ENCODE measurements at places on chromosomes 3 and 15. TPM values are rescaled to one million over a fixed set of nuclear protein-coding genes. Genes with fewer than 3 reads are reported as not detected.

The GNAT1 gene
- not detected for total RNA-seq

The SAMD7 gene
- total RNA-seq = not detected

The GPR62 gene
- total RNA-seq = 0.33 TPM

The LRRC49 gene
- total RNA-seq = 8.3 TPM

The COLQ gene
- 0.61 TPM for total RNA-seq

The ANKRD63 gene
- 0.26 TPM for total RNA-seq

The SNRPA1 gene
- total RNA-seq = 145 TPM

The ANO10 gene
- total RNA-seq = 38.7 TPM

DNA sequence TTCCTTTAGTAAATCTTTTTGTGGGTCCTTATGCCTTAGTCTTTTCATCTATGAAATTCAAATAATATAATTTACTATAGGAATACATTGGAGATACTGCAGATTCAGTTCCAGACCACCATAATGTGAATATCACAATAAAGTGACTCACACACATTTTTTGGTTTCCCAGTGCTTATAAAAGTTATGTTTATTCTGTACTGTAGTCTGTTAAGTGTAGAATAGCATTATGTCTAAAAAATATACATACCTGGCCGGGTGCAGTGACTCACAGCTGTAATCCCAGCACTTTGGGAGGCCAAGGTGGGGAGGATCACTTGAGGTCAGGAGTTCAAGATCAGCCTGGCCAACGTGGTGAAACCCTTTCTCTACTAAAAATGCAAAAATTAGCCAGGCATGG, 53.9 kb upstream of the PAQR5 start:
- peaks cover 9% of the 10 kb centered on the region for H3K36me3 ChIP-seq
- no peaks in the 10 kb centered on the region for H3K4me1 ChIP-seq
- DNase-seq = no peak

DNA sequence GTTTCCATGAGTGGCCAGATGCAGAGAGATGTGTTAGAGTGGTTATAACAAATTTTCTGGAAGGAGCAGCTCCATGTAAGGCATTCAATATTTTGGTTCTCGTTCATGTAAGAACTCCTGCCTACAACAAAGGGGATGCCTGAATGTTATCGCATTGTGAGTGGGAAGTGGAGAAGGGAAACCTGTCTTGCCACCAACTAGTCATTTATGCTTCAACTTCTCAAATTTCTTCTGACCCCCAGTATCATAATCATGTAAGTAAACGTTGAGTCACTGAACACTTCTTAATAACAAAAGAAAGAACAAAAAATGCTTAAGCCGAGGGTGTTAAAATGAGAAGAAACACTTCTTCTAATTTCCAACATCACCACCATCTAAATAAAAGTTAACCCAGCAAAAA, 62.0 kb upstream of the MRPL3 start:
- no peak overlapping the region for H3K4me3 ChIP-seq
- no peak overlapping the region for H3K27ac ChIP-seq
- H3K36me3 ChIP-seq = no peaks in the 10 kb centered on the region
- DNase-seq = no peak

DNA sequence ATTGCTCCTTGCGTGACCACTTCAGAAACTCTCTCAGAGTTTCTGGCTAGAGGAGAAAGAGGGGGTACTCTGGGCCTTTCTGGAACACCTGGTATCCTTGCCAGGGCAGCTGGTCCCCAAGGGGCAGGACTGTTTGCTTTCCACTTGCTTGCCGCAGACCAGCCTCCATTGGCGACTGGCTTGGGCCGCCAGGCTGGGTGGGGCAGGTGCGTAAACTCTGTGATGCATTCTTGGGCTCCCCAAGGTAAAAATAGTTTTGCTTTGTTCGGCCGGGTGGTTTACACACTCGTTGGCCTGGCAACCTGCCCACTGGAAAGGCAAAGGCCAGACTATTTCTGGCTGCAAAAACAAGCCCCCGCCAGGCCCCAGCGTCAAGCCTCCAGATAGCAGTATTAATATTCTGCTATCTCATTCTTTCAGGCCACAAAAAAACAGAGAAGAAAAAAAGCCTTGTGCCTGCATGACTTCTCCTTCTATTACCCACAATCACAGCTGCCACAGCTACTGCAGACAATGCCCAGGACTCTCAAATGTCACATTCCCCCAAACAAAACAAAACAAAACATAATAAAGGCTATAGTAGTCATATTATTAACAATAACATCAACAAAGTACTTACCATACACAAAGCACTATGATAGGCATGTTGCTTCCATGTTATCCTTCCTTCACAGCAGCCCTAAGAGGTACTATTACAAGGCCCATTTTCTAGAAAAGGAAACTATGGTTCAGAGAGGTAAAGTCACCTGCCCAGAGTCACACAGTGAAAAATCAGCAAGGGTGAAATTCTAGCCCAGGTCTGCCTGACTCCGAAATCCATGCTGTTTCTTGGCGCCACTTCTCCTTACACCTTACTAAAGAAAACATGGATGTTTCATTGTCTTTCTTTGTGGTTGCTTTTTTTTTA, 14.0 kb upstream of the SSUH2 start:
- no peaks in the 10 kb centered on the region for H3K27me3 ChIP-seq
- no peaks in the 10 kb centered on the region for H3K36me3 ChIP-seq
- H3K4me3 ChIP-seq = no peak overlapping the region
- DNase-seq = no peak
- H3K27ac ChIP-seq = no peak overlapping the region
- 0 out of 2 replicates have a peak, but pooled peaks cover 3% of the 10 kb centered on the region for H3K4me1 ChIP-seq

- DNase-seq = no peak
- H3K36me3 ChIP-seq = no peaks in the 10 kb centered on the region
- no peaks in the 10 kb centered on the region for H3K4me1 ChIP-seq
- no peak overlapping the region for H3K27ac ChIP-seq
- no peak overlapping the region for H3K4me3 ChIP-seq
Observed at GRCh38 chr3:4271834-4272233, 31.3 kb upstream of the SETMAR start.

- no peak overlapping the region for H3K27ac ChIP-seq
- no peak overlapping the region for H3K4me3 ChIP-seq
- no peaks in the 10 kb centered on the region for H3K27me3 ChIP-seq
- H3K36me3 ChIP-seq = no peaks in the 10 kb centered on the region
- DNase-seq = no peak
Observed at GRCh38 chr15:66941791-66942190, 123.6 kb upstream of the SMAD3 start.

DNA sequence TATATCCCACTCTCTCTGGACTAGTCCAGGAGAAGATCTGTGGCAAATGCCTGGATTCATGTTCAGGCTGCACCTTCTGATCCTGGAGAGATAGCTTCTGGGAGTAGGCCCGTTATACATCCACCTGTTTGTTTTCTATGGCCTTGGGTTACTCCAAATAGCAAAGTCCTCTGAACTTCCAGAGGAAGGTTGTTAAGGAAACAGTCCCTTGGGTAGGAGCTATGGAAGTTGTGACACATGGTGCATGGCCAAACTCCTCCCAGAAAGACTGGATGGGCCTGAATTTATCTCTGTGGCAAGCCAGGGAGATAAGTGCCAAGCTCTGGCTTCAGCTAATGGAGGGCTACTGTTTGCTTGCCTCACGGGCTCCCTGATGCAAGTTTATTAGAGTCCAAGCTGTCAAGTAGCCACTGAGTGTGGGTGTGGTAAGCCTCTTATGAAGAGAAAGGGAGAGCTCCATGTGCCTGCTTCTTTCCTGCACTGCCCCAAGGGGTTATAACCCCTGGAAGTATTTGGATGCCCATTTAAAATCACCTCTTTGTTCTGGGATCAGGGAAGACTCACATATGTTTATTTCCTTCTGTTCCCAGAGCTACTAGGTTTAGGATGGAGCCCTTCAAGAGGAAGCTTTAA, 328.7 kb upstream of the ATP11B start:
- H3K36me3 ChIP-seq = no peaks in the 10 kb centered on the region
- no peak for DNase-seq
- H3K4me1 ChIP-seq = no peaks in the 10 kb centered on the region
- H3K4me3 ChIP-seq = no peak overlapping the region
- H3K27me3 ChIP-seq = no peaks in the 10 kb centered on the region

- peak; percentile 56 for DNase-seq
- no peaks in the 10 kb centered on the region for H3K4me1 ChIP-seq
- H3K27me3 ChIP-seq = no peaks in the 10 kb centered on the region
- no peak overlapping the region for H3K4me3 ChIP-seq
- no peak overlapping the region for H3K27ac ChIP-seq
- H3K36me3 ChIP-seq = no peaks in the 10 kb centered on the region
Observed at GRCh38 chr3:109275702-109276293, 40.5 kb downstream of the DPPA2 start.

- peaks cover 11% of the 10 kb centered on the region for H3K36me3 ChIP-seq
- no peak overlapping the region for H3K27ac ChIP-seq
- H3K27me3 ChIP-seq = peaks cover 2% of the 10 kb centered on the region
- peaks cover 9% of the 10 kb centered on the region for H3K4me1 ChIP-seq
Observed at GRCh38 chr15:69074001-69074842, 59.7 kb downstream of the NOX5 start.

GRCh38 chr3:111335512-111336303, 206.3 kb upstream of the CD96 start:
- no peaks in the 10 kb centered on the region for H3K27me3 ChIP-seq
- no peak overlapping the region for H3K27ac ChIP-seq

DNA sequence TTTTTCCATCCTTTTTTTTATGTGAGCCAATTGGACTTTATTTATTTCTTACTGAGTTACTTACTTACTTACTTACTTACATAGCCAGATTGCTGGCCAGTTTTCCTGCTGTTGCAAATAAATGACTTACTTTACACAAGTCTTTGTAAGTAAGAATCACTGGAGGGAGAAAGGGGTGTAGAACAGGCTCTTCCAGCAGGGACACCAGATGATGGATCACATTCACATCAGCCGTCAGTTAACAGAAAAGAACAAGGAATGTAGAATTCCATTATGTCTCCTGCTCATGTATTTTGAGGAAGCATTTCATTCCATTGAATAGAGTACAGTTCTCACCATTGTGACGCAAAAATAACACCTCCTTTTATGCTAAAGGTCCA, 188.6 kb downstream of the FNDC3B start:
- peaks cover 4% of the 10 kb centered on the region for H3K4me1 ChIP-seq
- no peak for DNase-seq
- H3K27me3 ChIP-seq = no peaks in the 10 kb centered on the region
- H3K36me3 ChIP-seq = peaks cover 13% of the 10 kb centered on the region
- H3K27ac ChIP-seq = no peak overlapping the region

GRCh38 chr3:153614140-153614539, 452.1 kb downstream of the RAP2B start:
- DNase-seq = no peak
- H3K27me3 ChIP-seq = no peaks in the 10 kb centered on the region
- H3K4me3 ChIP-seq = no peak overlapping the region

GRCh38 chr15:65837301-65838294, 31.7 kb upstream of the RAB11A start:
- no peak for DNase-seq
- H3K36me3 ChIP-seq = no peaks in the 10 kb centered on the region
- H3K4me3 ChIP-seq = no peak overlapping the region
- no peaks in the 10 kb centered on the region for H3K27me3 ChIP-seq
- no peak overlapping the region for H3K27ac ChIP-seq

DNA sequence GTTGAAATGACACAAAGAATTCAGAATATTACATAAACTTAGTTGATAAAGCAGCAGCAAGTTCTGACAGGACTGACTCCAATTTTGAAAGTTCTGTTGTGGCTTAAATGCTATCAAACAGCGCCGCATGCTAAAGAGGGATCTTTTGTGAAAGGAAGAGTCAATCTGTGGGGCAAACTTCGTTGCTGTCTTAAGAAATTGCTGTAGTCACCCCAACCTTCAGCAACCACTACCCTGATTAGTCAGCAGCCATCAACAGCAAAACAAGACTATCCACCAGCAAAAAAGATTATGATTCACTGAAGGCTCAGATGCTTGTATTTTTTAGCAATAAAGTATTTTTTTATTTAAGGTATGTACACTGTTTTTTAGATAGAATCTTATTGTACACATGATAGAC, 14.2 kb downstream of the CRBN start:
- no peak for DNase-seq
- no peak overlapping the region for H3K27ac ChIP-seq
- no peaks in the 10 kb centered on the region for H3K4me1 ChIP-seq
- peaks cover 41% of the 10 kb centered on the region for H3K36me3 ChIP-seq

- H3K4me1 ChIP-seq = no peaks in the 10 kb centered on the region
- no peak overlapping the region for H3K4me3 ChIP-seq
- H3K36me3 ChIP-seq = no peaks in the 10 kb centered on the region
- DNase-seq = no peak
Observed at GRCh38 chr3:115224687-115225086, 77.6 kb upstream of the ZBTB20 start.

DNA sequence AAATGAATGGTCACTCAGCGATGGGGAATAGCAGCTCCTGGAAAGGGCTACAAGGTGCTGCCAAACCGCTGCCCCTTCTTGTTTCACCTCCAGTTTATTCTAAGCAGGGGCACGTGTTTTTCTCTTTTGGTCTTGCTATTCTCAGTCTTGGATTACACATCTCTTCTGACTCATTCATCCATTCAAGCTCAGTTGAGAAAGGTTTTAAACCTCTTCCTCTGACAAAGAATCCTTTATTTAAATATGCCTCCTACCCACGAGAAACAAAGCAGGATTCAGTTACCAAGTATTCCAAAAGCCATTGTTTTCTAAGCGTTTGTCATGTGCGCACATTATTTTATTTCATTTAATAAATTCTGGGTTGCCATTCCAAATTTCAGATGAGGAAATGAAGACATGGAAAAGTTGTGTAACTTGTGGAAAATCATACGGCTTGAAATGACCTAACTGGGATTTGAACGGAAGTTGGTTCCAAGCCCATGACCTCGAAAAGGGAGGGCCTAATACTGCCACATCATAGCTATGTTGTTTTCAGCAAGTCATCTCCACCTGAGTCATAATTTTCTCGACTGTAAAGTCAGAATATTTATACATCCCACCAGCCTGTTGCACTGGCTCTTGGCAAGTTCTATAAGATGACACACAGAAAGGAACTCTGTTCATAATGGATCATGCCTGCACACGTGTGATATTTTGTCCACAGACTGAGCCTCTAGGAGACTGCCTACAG, 292.0 kb upstream of the SLCO3A1 start:
- H3K27ac ChIP-seq = no peak overlapping the region
- H3K4me1 ChIP-seq = peaks cover 6% of the 10 kb centered on the region
- H3K4me3 ChIP-seq = no peak overlapping the region

DNA sequence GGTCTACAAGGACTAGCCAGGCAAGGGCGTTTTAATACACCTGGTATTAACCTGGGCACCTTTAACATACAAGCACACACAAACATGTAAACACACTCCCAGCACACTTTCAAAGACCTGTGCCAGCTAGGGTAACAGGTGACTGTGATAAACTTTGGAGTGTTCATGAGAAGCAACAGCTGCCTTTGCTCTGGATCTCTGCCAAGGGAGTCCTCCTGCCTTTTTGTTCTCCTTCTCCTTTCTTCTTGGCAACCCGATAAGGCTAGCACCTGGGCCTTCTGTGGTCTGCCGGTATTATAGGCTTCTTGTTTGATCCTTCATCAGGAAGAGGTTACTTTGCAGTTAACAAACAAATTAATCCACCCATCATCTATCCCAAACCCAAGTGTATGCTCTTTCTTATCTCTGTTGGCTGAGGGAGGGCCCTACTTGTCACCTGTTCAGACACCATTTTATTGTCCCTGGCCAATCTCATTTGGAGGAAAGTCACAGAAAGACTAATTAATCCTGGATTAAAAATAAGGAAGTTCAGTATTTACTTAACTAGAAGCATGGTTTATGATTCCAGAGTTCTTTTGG, at the start of gene RETNLB:
TSS of gene RETNLB (minus strand) at position 7 of the 579 bp plus-strand sequence. CDS start 225 bp downstream, outside the sequence.
- no peaks in the 10 kb centered on the region for H3K36me3 ChIP-seq
- no peaks in the 10 kb centered on the region for H3K27me3 ChIP-seq
- no peak for DNase-seq
- H3K27ac ChIP-seq = no peak within 1 kb of the TSS
- H3K4me3 ChIP-seq = no peak within 1 kb of the TSS
- no peaks in the 10 kb centered on the region for H3K4me1 ChIP-seq

- no peaks in the 10 kb centered on the region for H3K36me3 ChIP-seq
- H3K4me3 ChIP-seq = no peak overlapping the region
- no peaks in the 10 kb centered on the region for H3K27me3 ChIP-seq
Observed at GRCh38 chr3:79040701-79041100, 727.1 kb downstream of the ROBO1 start.

Data from H9 (cell line).